ENCODE measurements at places on chromosomes 11 and 22.

DNA sequence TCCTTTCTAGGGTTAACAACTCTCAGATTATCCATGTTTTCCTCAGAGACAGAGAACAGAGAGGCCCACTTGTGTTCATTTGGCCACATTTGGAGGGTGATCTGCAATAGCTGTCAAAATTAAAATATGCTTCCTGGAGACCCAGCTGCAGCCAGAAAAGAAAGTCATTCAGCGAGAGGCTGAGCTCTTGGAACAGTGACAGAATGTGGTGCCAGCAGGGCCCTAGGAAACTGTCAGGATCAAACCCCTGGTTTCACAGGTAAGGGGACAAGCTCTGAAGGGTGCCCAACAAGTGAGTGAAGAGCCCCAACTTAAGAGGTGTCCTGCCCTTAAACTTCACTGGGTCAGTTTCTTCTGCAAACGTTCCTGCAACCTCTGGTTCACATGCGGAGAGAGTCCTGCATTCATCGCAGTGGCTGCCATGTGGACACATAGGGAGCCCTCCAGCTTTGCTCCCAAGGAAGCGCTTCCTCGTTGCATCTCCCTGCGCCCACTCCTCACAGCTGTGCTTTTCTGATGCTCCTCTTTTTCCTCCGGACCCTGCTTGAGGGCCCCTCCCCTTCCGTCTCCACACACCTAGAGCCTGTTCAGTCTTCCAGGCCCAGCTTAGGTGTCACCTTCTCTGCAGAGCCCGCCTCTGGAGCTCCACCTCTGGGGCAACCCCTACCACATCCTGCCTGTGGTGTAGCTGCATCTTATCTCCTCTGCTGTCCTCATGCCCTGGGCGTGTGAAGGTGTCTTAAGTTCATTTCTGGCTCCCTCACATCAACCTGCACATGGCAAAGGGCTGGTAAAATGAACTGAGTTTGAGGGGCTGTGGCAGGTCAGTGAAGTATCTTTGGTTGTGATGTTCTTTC, 3.9 kb downstream of the UCP3 start:
- DNase-seq: peak; percentile 72

DNA sequence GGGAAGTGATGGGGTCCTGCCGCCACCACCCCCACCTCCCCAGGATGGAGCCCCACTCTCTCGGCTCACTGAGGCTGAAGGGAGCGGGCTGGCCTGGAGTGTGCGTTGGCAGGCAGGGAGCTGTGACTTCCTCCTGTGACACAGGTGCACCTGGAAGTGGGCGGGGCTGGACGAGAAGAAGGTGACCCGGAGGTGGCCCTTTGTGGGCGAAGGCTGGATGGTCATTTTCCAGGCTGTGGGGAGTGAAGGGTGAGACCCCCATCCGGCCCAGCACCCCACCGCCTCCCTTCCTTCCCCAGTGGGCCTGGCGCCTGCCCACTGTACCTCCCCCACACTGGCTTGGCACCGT, 15.3 kb downstream of the IL17REL start:
- no peak for DNase-seq

- no peak for DNase-seq
These were observed 19.3 kb downstream of the MYH9 start for GRCh38 chr22:36368359-36368983.

DNA sequence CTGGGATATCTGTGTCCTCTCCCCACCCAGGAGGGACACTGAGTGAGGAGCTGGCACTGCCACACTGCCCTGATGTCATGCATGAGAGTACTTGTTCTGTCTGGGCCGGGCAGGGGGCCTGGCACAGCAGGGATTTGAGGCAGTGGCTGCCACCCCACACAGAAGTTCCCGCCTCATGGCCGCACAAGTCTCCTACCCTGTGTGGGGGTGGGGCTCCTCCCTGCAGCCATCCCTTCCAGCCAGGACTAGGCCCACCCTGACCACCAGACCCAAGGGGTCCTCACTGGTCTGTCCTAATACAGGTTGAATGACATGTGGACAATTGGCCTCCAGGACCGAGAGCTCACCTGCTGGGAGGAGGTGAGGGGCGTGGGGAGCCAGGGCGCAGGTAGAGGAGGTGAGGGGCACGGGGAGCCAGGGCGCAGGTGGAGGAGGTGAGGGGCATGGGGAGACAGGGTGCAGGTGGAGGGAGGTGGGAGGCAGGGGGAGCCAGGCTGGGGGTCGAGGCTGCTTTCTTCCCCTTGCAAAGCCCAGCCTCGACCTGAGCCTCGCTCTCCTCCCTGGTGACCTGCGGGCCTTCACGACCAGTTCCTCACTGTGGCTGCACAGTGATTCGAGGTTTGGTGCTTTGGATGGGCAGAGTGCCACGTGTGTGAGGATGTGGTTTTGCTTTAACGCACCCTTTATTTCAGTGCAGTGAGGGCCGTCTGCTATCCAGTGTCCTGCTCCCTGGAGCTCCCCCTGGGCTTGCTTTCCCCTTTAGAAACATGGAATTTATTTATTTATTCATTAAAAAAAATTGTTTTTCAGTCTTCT, 7.4 kb downstream of the LZTR1 start:
- DNase-seq: no peak

DNA sequence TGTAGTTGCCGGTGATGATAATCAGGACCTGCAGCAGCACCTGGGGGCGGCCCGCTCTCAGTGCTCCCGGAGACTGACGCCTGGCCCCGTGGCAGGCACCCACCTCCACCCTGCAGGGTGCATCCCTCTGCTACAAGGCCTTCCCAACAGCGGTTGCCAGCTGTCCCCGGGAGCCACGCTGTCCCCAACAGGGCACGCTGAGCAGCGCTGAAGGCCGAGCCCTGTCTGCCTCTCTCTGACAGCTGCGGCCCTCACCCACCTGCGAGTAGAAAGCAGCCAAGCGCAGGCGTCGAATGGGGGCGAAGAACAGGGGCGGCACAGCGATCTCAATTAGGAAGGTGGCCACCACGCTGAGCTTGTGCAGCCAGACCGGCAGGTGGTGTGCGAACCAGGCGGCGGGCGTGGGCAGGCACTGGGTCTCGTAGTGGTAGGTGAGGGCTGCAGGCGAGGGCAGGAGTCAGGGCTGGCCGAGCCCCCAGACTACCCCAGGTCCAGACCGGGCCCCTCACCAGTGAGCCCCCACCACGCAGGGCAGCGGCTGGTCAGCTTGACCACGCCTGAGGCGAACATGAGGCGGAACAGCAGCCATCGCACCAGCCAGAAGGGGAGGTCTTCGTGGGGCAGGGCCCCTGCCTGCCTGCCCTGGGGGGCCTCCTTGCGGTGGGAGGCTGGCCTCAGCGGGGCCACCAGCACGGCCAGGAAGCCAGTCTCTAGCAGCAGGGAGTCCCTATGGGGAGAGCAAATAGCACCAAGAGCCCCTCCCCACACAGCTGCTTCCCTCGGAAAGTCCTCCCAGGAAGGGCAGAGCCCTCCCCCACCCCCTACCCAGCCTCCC, 1.5 kb downstream of the LMF2 start:
- no peak for DNase-seq

DNA sequence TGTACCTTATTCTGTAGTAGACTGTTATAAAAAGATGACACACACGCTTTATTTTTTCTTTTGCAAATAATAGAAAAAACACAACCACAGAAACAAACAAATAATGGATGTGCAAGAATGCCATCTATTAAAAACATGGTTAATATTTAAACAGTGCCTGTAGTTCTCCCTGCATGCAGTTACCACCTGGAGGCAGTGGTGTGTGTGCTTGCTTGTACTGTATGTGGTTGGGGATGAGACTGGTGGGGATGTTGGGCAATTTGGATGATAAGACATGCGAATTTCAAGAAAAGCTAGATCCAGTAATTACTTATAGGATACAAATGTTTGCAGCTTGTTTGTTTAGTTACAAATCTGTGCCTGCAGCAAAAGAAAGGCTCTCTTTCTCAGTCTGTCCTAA, 3.6 kb downstream of the C11orf87 start:
- DNase-seq: no peak

GRCh38 chr11:12188548-12189317, 78.3 kb downstream of the MICAL2 start:
- DNase-seq: no peak

DNA sequence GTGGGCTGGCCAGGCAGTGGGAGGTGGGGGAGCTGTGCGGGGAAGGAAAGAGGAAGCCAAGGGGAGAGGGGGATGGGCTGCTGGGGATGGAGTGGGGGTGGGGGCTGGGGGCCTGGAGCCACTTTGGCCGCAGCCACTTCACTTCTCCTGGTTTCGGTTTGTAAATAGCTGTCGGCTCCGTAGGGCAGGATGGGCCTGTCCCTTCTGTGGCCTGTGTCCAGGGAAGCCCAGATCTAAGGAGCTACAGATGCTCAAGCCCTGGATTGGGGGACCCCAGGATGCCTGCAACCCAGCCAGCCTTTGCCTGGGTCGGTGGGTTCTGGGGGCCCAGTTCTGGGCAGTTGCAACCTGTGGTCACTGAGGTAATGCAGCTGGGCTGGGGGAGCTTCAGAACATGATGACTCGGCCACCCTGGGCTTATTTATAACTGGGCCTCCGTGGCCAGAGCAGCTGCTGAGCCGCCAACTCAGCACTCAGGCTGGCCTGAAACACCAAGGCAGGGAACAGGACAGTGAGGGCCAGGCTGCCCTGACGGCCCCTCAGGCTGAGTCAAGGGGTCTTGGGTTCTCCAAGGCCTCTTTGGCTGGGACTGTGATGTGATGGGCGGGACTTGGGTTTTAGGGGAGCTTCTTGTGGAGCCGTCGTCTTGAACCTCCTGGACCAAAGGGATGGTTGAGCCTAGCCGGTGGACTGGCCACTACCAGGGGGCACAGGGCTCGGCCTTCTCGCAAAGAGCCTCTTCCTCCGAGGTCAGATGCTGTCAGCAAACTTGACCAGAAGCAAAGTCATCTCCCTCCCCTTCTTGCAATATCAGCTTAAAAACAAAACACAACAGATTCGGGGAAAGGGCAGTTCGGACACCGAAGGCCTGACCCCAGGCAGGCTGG, 15.0 kb upstream of the SLC39A13 start:
- no peak for DNase-seq

DNA sequence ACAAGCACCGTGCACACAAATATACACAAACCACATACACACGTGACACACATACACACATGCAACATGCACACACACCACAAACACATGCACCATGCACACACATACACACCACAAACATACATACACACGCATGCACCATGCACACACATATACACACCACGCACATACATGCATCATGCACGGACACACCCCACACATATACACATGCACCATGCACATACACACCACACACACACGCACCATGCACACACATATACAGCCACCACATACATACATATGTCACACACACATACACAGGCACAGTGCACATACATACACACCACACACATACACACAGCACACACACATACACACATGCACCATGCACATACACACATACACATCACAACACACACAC, 12.7 kb upstream of the B4GALNT4 start:
- no peak for DNase-seq

Data from stimulated activated CD4-positive, alpha-beta T cell treated with anti-CD3 and anti-CD28 coated beads, Interleukin-15, amount 100 ng/mL, for 48 hours (primary cell).